ENCODE measurements at places on chromosomes 13 and 19.

GRCh38 chr13:50290186-50290585 lies 274.9 kb downstream of the KCNRG start:
- no peak for DNase-seq

DNA sequence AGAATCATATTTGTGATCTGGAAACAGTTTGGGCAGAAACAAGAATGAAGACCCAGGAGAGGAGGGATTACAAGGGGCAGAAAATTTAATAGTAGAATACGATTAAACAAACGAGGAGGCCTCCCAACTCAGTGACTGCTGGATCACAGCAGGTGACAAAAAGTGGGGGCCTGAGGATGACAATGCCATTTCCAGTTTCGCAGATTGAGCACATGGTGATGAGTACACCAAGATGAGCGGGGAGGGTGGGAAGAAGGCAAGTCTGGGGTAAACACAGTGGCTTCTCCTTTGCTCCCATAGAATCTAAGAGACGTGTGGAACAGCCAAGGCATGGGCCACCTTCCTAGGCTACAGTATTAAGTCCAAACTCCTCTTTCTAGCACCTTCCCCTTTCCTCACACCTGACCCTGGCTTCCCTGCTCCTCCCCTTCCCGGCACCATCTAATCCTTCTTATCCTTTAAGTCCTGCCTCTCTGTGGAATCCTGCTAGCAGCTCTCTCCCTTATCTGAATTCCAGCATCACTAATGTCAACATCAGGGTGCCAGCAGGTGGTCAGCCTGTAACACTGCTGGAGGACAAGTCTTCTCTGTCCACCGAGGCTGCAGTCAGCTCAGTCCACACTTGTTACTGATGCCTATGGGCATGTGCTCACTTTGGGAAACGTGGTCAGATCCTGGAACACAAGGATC lies 13.5 kb downstream of the ATP7B start:
- DNase-seq, result no peak

DNA sequence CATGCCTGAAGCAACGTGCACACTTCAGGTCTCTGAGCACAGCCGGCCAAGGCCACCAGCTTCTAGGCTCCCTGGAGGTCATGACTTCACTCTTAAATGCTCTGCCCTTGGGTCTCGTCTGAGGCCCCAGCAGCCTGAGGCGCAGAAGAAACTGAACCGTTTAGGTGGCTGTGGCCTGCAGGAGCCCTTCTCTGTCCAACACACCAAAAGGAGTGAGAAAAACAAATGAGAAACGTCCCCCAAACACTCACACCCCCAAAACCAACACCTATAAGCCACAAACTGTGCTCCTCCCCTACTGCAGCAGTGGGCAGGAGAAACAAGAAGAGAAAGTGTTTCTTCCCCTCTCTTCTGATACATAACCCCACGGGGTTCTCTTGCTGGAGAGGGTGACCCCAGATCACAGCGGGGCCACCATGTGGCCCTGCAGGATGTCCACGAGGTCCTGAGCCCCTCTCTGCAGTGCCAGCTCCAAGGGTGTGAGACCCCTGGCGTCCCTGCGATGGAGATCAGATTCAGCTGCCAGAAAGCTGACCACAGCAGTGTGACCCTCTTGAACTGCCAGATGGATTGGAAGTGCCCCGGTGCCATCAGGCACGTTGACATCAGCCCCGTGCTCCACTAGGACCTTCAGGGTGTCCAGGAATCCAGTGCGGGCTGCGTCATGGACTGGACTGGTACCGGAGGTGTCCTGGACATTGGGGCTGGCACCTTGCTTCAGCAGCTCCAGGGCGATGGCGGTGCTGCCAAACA lies 1.0 kb upstream of the KRI1 start:
- DNase-seq, result no peak

- no peak for DNase-seq
Observed at GRCh38 chr13:45966715-45967114, 85.8 kb downstream of the ZC3H13 start.

GRCh38 chr19:7602935-7603497 lies 7.4 kb downstream of the CAMSAP3 start:
- no peak for DNase-seq

GRCh38 chr19:41226874-41227390 lies 7.9 kb downstream of the AXL start:
- no peak for DNase-seq
